ENCODE measurements at places on chromosomes 16 and 17.

GRCh38 chr16:58325941-58326340 is 31.1 kb upstream of the PRSS54 start:
- DNase-seq: no peak

GRCh38 chr17:37447641-37448040 is 41.0 kb downstream of the TADA2A start:
- no peak for DNase-seq

GRCh38 chr17:51289696-51290111 is 29.4 kb downstream of the UTP18 start:
- DNase-seq: no peak

DNA sequence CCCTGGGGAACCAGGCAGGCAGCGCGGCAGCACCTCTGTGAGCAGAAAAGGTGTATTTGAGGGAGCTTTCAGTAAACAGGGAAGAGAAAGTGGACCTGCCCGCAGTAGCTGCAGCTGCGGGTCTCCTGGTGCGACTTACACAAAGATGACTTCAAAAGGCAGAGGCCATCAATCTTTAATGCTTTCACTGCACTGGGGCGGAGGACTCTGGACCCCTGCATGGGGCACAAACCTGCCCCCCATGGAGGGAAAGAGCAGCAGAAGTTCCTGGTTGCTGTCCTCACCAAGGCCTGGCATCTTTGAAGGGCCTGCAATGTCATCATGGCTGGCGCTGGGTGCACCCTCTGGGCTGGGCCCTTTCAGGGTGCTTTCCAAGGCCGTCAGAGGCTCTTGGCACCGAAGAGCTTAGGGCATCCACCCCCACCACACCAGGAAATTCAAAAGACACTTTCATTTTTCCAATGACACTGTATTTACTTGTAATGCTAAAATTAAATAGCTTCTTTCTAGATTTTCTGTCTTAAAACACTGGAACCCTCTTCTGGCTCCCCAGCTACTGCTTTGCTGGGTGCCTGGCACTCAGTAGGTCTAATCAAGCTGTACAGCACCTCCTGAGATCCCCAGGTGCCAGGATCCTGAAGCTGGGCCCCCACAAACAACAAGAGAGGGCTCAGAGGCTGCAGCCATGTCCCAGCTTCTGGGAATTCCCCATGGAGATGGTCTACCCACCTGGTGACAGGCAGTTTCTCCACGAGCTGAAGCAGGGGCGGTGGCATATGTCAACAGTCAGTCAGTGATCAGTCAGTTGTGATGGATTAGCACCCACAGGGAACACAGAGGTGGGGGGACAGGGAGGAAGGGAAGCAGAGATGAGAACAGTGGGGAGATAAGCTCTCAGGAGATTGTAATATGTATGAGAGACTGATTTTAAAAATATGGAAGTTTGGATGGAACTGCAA is 2.1 kb upstream of the CACNG1 start:
- DNase-seq: no peak

DNA sequence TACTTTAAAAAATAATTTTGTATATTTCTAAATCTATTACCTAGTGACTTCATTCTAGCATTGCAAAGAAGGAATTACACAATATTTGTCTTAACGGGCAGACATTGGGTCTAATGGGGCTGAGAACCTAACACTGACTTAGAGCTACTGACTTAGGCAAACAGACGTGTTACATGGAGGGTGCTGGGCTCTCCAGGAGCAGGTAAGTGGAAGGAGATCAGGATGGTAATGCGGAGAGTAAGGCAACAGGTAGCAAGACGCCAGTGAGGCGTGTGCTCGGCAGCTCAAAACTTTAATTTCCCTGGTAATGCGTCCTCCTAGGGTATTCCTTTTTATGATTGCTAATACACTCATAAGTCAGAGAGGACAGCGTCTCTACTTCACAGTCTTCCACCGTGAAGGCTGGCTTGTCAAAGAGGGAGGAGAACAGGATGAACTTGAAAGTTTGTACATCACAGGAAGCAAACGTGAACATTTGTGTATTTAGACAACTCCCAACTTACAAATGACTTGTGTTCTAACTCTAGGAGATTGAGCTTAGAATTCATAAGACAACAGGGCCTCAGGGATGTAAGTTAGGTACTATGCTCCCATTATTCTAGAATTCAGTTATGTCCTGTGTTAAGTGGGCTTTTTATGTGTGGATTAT is 4.6 kb downstream of the KRT28 start:
- DNase-seq: no peak

DNA sequence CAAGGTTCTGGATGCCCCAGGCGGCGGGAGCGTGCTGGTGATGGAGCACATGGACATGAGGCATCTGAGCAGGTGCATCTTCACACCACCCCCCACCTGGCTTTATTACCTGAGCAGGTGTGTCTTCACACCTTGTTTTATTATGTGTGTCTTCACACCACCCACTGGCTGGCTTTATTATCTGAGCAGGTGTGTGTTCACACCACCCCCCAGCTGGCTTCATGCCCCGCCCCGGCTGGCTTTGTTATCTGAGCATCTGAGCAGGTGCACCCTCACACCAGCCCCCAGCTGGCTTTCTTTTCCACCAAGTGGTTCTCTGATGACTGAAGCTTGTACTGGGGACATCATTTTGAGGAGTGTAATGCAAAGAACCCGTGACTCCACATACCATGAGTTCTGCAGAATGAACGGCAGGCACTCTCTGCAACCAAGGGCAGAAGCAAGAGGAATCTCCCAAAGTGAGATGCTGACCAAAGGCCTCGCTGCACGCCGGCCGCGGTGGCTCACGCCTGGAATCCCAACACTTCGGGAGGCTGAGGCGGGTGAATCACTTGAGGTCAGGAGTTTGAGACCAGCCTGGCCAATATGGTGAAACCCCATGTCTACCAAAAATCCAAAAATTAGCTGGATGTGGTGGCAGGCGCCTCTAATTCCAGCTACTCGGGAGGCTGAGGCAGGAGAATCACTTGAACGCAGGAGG is 2.6 kb downstream of the FN3KRP start:
- no peak for DNase-seq

DNA sequence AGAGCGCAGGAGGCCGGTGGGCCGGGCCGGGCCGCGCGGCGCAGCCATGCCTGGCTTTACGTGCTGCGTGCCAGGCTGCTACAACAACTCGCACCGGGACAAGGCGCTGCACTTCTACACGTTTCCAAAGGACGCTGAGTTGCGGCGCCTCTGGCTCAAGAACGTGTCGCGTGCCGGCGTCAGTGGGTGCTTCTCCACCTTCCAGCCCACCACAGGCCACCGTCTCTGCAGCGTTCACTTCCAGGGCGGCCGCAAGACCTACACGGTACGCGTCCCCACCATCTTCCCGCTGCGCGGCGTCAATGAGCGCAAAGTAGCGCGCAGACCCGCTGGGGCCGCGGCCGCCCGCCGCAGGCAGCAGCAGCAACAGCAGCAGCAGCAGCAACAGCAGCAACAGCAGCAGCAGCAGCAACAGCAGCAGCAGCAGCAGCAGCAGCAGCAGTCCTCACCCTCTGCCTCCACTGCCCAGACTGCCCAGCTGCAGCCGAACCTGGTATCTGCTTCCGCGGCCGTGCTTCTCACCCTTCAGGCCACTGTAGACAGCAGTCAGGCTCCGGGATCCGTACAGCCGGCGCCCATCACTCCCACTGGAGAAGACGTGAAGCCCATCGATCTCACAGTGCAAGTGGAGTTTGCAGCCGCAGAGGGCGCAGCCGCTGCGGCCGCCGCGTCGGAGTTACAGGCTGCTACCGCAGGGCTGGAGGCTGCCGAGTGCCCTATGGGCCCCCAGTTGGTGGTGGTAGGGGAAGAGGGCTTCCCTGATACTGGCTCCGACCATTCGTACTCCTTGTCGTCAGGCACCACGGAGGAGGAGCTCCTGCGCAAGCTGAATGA is 606 bp downstream of the THAP11 start:
- DNase-seq: peak; percentile 81

GRCh38 chr17:41974658-41975057 is 8.1 kb downstream of the CNP start:
- DNase-seq: no peak

GRCh38 chr17:42438600-42439567 is 15.8 kb upstream of the CAVIN1 start:
- DNase-seq: peak; percentile 61

DNA sequence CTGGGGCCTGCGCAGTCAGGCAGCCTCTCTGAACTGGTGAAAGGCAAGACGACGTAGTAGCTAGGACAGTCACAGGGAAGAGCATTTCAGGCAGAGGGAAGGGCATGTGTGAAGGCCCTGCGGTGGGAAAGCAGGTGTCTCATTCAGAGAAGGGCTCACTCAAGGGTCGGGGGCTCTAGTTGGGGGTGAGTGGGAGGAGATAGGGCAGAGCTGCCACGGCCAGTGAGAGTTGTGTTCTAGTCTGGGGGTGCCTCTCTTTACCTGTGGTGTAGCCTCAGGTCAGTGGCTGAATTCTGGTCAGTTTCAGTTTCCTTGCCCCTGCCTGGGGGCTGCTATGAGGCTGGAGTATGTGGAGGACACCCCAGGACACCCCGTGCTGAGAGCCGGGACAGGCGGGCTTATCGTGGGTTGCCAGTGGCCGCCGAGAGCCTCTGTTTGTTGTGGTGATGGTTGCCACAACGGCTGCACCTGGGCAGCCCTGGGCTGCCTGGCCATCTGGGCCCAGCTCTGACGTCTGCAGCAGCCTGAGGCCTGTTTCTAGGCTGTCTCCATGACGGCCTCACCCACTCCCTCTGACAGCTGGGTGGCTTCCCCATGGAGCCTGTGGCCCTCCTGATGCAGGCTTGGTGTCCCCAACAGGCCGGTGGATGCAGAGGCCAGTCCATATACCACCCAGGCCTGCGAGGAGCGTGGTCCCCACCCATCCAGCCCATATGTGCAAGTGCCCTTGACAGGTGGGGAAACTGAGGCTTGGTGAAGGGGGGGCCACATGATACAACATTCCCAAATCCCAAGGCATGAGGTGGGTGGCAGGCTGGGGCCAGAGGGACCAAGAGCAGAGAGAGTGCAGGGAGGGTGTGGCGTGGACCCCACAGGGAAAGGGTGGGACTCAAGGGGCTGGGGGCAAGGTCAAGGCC is 10.8 kb downstream of the MAP2K3 start:
- DNase-seq: peak; percentile 93

DNA sequence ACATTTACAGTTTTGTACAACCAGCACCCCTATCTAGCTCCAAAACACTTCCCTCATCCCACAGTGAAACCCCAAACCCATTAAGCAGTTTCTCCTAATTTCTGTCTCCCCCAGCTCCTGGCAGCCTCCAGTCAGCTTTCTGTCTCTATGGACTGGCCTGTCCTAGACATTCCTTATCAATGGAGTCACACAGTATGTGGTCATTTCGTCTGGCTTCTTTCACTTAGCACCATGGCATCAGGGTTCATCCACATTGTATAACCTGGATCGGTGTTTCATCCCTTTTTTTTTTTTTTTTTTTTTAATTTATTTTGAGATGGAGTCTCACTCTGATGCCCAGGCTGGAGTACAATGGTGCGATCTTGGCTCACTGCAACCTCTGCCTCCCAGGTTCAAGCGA is 68.5 kb downstream of the ZDHHC7 start:
- no peak for DNase-seq

DNA sequence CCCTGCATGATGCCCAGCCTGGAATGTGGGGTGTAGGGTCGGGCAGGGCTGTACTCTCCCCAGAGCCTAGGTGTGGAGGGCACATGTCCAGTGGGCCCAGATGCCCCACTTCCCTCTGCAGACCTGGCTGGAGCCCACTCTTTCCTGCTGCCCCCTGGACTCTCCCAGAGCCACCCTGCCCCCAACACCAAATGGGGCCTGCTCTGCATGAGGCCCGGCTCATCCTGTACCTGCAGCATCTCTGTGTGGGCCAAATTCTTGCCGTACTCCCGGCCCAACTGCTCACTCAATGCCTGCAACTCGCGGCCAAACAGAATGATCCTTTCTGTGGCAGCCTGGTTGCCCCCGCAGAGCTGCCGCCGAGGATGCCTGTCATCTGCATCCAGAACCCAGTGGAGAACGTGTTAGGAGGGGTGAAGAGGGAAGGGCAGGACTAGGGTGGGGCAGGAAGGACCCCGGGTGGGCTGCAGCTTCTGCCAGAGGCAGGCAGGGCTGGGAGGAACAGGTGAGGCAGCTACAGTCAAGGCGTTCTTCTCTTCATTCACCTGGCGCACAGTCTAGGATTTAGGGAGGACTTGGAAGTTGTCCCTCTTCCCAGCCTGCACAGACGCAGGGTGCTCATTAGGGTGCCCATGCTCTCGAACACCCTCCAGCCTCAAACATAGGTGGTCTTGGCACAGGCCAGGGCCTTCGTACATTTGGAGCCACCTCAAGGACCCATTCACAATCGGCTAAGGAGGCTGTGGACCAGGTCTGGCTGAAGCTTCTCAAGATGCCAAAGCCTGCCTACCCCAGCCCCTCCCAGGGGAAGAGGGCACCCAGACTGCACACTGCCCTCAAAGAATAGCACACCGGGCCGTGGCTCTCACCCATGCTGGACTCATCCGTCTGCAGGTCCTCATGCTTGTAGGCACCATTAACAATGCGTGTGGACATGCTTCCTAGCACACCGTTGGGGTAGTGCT is 8.7 kb upstream of the GFOD2 start:
- DNase-seq: no peak

DNA sequence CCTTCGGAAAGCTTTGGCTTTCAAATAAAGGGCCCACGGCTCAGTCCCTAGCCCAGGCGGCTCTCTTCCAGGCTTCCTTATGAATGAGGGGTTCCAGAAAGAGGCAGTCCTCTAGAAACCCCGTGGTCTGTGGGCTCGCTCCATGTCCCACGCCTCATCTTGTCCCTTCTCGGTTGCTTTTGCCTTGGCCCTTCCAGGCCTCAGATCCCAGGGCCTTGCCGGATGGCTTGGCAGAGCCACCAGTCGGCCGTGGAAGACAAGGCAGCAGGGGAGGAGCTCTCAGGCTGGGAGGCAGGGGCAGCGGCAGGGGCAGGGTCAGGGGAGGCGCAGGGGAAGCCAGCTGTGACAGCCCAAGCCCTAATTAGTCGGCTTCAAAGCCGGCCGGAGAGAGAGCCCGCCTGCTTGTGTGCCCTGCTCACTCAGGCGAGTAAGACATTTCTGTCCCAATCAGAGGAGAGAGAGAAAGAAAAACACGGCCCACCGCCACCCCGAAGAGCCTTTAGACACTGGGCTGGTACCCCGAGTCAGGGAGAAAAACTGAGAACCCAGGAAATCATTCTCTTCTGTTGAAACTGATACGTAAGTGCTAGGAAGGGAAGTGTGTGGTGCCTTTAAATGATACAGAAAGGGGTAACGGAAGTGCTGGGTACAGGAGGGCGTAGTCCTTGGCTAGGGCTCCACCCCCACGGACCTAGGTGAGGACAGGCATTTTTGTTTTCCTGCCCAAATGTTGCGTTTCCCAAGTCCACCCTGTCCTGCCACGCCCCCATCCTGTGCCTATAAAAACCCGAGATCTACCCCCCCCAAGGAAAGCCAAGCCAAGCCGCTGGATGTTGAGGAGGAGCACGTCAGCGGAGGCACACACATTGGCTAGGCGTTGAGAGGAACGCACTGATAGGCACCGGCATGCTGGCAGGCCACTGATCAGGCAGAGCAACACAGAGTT is 27.8 kb upstream of the MEIOC start:
- DNase-seq: no peak

- no peak for DNase-seq
These were observed 32.8 kb downstream of the MARVELD3 start for GRCh38 chr16:71658771-71659170.
